Fibroblast of the aortic adventitia (primary cell): ENCODE measurements at places on chromosomes 6 and 20.

DNA sequence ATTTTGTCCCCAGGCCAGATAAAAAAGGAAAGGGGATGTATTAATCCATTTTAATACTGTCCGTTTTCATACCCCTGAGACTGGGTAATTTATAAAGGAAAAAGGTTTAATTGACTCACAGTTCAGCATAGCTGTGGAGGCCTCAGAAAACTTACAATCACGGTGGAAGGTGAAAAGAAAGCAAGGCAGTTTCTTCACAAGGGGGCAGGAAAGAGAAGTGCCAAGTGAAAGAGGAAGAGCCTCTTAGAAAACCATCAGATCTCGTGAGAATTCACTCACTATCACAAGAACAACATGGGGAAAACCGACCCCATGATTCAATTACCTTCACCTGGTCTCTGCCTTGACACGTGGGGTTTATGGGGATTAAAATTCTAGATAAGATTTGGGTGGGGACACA, 152.5 kb downstream of the IBTK start:
- DNase-seq: no peak

DNA sequence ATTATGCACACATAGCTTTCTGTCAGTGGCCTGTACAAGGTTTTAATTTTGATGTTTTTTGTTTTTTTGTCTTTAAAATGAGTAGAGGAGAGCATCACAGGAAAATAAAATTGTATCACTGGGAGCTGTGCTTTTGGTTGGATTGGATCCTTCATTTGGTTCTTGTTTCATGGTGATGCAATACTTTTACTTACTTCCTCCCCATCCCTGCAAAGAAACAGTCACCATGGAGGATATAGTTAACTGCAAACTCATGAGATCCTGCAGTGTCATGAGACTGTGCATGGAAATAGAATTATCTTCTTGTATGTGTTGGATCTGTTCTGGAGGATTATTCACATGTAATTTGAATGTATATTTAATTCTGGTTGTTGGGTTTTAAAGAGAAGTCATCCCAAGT, 122.3 kb downstream of the JARID2 start:
- DNase-seq: no peak

DNA sequence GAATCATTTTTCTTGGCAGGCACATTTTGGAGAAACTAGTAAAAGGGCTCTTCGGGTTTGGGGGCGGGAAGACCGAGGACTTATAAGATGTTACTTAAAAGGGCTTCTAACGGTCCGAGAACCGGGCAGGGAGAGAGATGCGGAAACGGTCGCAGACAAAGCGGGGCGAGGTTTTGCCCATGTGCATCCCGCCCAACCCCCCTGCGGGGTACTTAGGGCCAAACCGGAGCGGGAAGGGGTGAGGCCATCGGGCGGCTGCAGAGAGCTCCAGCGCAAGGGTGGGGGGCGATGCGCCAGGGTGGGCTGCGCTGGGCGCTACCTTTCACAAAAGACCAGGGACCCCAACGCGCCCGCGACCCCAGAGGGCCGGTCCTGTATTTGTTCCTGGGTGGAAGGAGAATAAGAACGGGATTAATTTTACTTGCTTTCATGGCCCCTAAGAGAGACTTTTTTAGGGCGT, 616 bp downstream of the TUBB start:
- peak; percentile 43 for DNase-seq

DNA sequence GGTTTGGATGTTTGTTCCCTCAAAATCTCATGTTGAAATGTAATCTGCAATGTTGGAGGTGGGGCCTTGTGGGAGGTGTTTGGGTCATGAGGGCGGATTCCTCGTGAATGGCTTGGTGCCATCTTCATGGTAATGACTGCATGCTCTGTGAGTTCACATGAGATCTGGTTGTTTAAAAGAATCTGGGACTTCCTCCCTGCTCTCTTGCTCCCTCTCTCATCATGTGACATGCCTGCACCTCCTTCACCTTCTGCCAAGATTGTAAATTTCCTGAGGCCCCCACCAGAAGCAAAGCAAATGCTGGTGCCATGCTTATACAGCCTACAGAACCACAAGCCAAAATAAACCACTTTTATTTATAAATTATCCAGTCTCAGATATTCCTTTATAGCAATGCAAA, 250.3 kb upstream of the PLN start:
- DNase-seq: no peak
